ENCODE measurements at places on chromosomes 7 and 10.

DNA sequence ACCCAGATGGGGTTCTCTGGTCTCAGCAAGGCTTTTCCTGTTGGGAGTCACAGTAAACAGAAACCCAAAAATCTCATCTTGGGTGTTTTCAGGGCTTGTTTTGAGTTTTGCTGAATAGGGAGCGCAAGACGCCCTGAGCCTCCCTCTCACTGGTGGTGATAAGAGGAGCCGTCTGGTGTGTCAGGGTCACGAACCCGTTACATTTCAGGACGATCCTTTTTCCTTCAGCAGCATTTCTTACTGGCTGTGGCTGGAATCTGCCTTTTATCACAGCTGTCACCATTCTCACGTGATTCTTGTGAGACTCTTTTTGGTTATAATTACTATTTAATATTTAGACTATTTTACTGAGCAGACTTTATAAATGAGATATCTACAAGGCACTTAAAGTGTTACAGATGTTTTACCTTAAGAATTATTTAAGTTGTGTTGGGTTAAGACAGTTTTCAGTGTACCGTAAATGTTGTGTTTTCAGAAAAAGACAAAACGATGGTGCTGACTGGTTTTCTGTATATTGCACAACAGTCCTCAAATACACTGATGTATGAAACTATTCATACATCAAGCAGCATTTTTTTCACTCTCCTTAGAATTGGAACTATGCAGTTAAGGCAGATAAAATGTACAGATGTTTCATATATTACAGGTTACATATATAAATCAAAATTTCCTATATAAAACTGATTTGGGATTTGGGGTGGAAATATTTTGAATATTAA lies 2.2 kb upstream of the GET4 start:
- no peak for DNase-seq

GRCh38 chr7:44515590-44516268 lies 25.3 kb upstream of the NUDCD3 start:
- DNase-seq: no peak

GRCh38 chr10:103811463-103811862 lies 43.9 kb downstream of the SH3PXD2A start:
- no peak for DNase-seq

- no peak for DNase-seq
Observed at GRCh38 chr7:34247468-34247867, 342.1 kb downstream of the BMPER start.

DNA sequence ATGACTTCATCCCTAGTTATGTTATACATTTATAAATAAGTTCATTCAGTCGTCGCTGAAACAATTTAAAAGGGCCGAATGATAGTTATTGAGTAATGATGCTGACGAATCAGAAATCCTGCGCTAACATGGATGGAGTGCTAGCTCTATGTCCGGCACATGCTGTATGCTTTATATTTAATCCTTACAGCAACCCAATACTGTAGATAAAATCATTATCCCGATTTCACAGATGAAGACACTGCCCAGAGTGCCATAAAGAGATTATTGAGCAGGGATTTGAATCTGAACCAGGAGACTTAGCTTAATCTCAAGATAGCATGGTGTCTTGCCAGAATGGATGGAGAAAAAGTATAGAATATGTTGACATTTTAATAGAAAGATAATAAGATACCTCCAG lies 1.1 kb upstream of the ICA1 start:
- no peak for DNase-seq

DNA sequence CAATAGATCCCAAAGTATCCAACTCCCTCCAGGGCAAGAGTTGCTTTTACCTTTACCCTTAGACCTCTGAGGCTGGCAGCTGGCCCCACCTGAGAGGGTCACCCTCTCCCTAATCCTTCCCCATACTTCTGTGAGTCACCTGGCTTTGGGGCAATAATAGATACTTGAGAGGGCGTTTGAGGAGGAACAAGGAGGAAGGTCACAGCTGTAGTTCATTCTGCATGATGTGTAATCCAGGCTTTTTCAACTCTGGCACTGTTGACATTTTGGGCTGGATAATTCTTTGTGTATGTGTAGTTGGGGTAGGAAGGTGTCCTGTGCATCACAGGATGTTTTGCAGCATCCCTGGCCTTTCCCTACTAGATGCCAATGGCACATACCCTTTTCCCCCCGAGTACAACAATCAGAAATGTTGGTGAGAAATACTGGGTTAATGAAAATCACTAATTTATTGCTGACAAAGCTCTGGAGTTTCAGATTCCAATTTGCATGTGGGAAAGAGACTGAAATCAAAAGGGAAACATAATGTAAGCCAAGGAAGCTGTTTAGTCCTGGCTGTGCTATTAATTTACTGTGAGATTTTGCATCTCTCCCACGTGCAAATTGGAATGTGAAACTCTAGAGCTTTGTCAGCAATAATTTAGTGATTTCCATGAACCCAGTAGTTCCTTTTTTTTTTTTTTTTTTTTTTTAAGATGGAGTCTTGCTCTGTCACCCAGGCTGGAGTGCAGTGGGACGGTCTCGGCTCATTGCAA lies 3.6 kb downstream of the BLVRA start:
- DNase-seq: no peak

DNA sequence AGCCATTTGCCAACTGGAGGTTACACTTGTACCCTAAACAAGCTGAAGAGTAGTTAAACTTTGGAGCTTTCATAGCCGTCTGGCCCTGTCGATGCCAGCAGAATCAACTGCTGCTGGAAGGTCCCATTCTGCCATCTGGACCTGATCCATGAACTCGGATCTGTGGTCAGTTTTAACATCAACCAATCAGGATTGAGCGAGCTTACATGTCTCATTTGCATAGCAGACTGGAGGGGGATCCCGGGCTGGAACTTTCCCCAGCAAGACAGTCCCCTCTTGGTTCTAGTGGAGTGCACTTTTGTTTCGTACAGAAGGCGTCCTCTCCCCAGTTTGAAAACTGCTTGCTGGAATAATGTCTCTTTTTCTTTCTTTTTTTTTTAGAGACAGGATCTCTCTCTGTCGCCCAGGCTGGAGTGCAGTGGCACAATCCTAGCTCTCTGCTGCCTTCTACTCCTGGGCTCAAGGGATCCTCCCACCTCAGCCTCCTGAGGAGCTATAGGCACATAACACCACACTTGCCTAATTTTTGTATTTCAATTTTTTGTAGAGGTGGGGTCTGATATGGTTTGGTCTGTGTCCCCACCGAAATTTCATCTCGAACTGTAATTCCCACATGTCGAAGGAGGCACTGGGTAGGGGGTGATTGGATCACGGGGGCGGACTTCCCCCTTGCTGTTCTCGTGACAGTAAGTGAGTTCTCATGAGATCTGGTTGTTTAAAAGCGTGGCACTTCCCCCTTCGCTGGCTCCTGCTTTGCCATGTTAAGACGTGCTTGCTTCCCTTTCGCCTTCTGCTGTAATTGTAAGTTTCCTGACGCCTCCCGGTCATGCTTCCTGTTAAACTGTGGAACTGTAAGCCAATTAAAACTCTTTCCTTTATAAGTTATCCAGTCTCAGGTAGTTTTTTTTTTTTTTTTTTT lies 42.8 kb upstream of the SEPHS1 start:
- DNase-seq: no peak

GRCh38 chr7:20575736-20576135 lies 39.7 kb upstream of the ABCB5 start:
- DNase-seq: no peak

- no peak for DNase-seq
Observed at GRCh38 chr10:73586583-73586984, 4.6 kb downstream of the USP54 start.

DNA sequence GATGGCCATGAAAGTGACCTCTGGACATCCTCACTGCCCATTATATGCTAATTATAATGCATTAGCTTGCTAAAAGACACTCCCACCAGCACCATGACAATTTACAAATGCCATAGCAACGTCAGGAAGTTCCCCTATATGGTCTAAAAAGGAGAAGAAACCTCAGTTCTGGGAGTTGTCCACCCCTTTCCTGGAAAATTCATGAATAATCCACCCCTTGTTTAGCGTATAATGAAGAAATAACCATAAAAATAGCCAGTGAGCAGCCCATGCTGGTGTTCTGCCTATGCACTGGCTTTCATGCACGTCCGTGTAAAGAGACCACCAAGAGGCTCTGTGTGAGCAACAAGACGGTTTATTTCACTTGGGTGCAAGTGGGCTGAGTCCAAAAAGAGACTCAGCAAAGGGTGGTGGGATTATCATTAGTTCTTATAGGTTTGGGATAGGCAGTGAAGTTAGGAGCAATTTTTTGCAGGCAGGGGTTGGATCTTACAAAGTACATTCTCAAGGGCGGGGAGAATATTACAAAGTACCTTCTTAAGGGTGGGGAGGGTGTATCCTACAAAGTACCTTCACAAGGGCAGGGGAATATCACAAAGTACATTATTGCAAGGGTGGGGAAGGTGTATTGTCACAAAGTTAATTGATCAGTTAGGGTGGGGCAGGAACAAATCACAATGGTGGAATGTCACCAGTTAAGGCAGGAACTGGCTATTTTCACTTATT lies 45.6 kb downstream of the LBX1 start:
- no peak for DNase-seq

- DNase-seq: no peak
Observed at GRCh38 chr10:79034271-79034876, 34.4 kb upstream of the ZMIZ1 start.
